Activated CD8-positive, alpha-beta memory T cell treated with anti-CD3 and anti-CD28 coated beads for 1 hour (primary cell): ENCODE measurements at places on chromosomes 4 and X.

DNA sequence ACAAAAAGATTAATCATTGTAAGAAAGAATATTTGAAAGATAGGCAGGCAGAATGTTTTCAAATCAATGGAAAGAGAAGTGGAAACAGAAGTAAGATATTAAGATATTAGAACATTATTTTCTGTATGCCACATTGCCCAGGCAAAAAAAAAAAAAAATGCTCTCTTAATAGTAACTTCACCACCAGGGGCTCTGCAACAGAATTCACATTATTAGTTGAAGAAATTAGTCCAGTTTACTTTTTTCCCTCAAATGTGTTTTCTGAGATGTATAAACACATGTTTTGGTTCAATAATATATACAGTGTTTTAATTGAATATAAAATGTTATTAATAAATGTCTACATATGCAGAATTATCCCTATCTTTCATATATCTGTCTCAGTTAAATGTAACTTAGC, 78.0 kb upstream of the ADAD1 start:
- DNase-seq, result no peak

DNA sequence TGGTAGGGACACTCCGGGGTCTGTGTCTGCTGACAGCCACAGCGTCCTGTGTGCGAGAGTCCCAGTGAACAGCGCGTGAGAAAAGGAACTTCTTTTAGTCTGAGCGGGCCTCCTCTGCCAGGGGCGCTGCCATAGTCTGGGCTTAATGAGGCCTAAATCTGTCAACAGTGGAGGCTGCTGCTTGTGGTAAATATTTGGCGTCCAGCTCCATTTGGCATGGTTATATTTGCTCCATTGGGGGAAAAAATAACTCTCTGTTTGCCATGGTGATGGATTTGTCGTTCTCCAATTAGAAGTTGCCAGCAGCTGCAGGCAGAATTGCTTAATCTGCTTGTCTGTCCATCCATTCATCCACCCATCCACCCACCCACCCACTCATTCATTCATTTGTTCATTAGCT, 71.4 kb upstream of the PSAPL1 start:
- no peak for DNase-seq

DNA sequence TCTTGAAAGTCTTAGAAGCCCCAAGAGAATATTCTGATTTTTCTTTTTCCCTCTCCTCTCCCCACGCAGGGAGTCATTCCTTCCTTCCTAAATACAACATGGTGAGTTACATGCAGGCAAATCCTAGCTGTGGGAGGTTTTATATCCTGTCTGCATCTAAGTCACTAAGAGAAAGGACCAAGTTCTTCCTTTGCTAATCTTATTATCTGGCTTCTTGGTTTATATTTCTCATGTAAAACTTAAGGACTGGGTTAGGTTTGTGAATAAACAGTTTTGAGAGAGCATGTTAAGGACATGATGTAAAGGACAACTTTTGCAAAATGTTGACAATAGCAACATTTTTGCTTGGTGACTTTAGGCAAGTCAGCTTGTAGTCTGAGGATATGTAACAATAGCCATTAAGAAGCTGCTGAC, 5.1 kb upstream of the CXCL9 start:
- DNase-seq, result no peak

DNA sequence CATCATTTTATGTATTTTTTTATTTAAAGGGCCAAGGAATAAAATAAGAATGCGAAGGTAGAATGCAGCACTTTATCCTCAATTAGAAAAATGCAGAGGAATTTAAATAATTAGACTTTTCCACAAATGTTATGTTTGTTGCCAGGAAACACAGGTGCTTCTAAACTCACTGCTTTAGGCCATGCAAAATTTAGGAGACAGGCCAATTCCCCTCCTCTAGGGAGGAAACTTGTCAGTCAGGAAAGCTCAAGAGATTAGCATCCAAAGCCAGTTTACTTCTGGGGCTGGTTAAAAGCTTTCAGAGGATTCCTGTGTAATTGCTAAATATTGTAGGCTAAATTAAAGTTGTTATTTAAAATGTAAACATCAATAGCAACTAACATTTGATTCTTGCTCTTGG, 124.5 kb downstream of the DMD start:
- DNase-seq, result no peak

GRCh38 chrX:154036513-154036912, 16.8 kb upstream of the IRAK1 start:
- no peak for DNase-seq

DNA sequence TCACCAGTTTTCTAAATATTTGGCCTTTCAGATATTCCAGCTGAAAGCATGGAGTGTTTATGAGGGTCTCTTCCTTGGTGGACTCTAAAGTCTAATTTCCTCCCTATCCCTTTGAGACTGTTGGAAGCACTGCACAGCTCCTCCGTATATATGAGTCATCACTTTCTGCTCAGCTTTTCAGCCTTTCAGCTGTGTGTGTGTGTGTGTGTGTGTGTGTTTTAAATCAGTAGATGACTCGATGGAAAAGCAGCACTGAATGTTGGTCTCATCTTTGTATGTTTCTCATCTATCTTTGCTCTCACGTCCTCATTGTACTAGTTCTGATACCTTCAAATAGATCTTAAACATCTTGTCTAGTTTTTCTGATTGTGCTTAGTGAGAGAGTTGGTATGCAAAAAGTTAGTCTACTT, 81.6 kb downstream of the ZFX start:
- DNase-seq, result no peak

GRCh38 chr4:105677709-105678108, 30.8 kb downstream of the INTS12 start:
- no peak for DNase-seq
